Activated T-cell treated with anti-CD3 and anti-CD28 coated beads, Interleukin-2, amount 50 U/mL, for 72 hours (primary cell): ENCODE measurements at places on chromosomes 4 and X. TPM values are rescaled to one million over a fixed set of nuclear protein-coding genes. Genes with fewer than 3 reads are reported as not detected.

The SPANXA2 gene
- total RNA-seq: not detected

The PGRMC1 gene
- total RNA-seq: 32.8 TPM

The ASB5 gene
- total RNA-seq: not detected

The UGDH gene
- 36.7 TPM for total RNA-seq

The SPRY1 gene
- 39.8 TPM for total RNA-seq

The DGAT2L6 gene
- not detected for total RNA-seq

The DCAF12L2 gene
- not detected for total RNA-seq

The MAGEA12 gene
- total RNA-seq: not detected

The RBMXL3 gene
- not detected for total RNA-seq

The NSUN7 gene
- 4.5 TPM for total RNA-seq

The UGT2B10 gene
- total RNA-seq: not detected

The NUDT10 gene
- 2.0 TPM for total RNA-seq

The TRAPPC11 gene
- total RNA-seq: 36.8 TPM

The HSD17B13 gene
- total RNA-seq: 0.14 TPM

The KLHL4 gene
- not detected for total RNA-seq

The IL9R gene
- 5.2 TPM for total RNA-seq

The GPRIN3 gene
- total RNA-seq: 32.3 TPM

The RTL3 gene
- not detected for total RNA-seq

The KCTD8 gene
- not detected for total RNA-seq

The HADH gene
- 45.7 TPM for total RNA-seq

The MBNL3 gene
- total RNA-seq: 18.6 TPM

The EMCN gene
- not detected for total RNA-seq

The TGIF2LX gene
- total RNA-seq: not detected
